HFFc6 (cell line): ENCODE measurements at places on chromosomes 12 and 14. TPM values are rescaled to one million over a fixed set of nuclear protein-coding genes. Genes with fewer than 3 reads are reported as not detected.

DNA sequence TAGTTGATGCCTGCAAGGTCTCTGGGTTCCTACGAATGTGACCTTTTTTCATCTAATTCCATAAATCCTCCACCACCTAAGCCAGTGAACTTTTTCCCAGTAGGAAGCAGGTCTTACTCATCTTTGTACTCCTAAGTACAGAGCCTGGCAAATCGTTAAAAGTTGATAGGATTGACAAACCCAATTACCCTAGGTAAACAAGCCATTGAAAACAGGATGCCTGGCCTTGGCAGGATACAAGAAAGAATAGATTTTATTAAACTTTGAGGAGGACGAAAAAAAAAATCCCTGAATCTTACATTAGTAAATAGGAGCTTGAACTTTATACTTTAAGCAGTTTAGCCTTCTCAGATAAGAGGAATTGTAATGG lies 5.6 kb downstream of the TBPL2 start:
- H3K27ac ChIP-seq: no peak overlapping the region
- H3K36me3 ChIP-seq: no peaks in the 10 kb centered on the region
- no peak for DNase-seq
- H3K27me3 ChIP-seq: peaks cover 2% of the 10 kb centered on the region; the same call in 1 of the 2 replicates
- H3K4me1 ChIP-seq: peaks cover 3% of the 10 kb centered on the region; the same call in 1 of the 2 replicates

DNA sequence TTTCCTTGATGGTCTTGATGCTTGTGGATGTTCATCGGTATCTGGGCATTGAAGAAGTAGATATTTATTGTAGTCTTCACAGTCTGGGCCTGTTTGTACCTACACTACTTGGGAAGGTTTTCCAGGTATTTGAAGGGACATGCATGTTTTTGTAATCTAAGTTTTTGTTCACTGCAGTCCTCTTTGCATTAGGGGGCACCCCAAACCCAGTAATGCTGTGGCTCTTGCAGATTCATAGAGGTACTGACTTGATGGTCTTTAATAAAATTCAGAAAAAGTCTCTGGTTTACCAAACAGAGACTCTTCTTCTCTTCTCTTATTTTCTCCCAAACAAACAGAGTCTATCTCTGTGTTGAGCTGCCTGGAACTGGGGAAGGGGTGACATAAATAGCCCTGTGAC lies 150.9 kb upstream of the SLC16A7 start:
- peaks cover 28% of the 10 kb centered on the region for H3K36me3 ChIP-seq
- H3K27ac ChIP-seq: no peak overlapping the region
- peak; percentile 37 for DNase-seq
- H3K27me3 ChIP-seq: 0 out of 2 replicates have a peak, but pooled peaks cover 1% of the 10 kb centered on the region
- H3K4me3 ChIP-seq: no peak overlapping the region
- H3K4me1 ChIP-seq: peaks cover 18% of the 10 kb centered on the region

The BBOF1 gene
- 1.6 to 3.0 TPM (median 2.7 TPM) in 3 replicates for total RNA-seq

GRCh38 chr14:26344596-26344995 lies 253.2 kb downstream of the NOVA1 start:
- H3K4me1 ChIP-seq: no peaks in the 10 kb centered on the region
- H3K36me3 ChIP-seq: peaks cover 5% of the 10 kb centered on the region; the same call in 1 of the 2 replicates
- no peak overlapping the region for H3K27ac ChIP-seq

The PIWIL1 gene
- total RNA-seq: not detected in 3 replicates

DNA sequence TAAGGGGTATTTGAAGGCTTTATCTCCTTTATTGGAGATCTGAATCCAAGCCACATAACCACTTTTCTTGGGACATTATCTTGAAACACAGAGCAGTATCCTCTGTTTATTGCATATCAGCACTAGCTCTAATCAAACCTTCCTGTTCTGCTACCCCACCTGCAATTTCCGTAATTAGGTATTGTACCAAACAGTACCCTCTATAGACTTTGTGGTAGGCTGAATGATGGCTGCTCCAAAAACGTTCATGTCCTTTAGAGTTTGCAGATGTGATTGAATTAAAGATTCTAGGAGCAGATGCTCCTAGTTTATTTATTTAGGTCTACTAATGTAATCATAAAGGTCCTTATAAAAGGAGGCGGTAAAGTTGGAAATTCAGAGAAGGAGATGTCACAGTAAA lies 573.0 kb upstream of the ATXN7L3B start:
- no peak overlapping the region for H3K27ac ChIP-seq
- H3K36me3 ChIP-seq: no peaks in the 10 kb centered on the region
- no peaks in the 10 kb centered on the region for H3K4me1 ChIP-seq
- DNase-seq: no peak
- no peaks in the 10 kb centered on the region for H3K27me3 ChIP-seq
- H3K4me3 ChIP-seq: no peak overlapping the region

The FNTB gene
- total RNA-seq: 16.3 to 19.6 TPM (median 16.9 TPM) in 3 replicates

The FGF23 gene
- total RNA-seq: not detected in 3 replicates

DNA sequence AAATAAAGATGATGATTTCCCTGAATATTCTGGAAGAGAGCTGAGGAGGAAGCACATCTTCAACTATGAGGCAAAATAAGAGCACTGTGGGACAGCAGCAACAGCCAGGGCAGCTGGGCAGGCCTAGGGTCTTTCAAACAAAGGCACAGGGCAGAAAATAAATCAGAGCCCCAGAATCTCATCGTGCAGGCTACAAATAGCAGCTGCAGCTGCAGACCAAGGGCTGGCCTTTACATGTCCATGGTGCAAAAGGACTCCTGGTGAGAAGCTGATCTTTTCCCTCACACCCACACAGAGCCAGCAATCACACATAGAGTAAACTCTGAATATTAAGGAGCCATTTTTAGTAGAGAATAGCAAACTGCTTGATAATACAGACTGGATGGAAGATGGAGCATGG lies 13.6 kb upstream of the MYBPC1 start:
- DNase-seq: no peak
- H3K36me3 ChIP-seq: no peaks in the 10 kb centered on the region
- H3K4me3 ChIP-seq: no peak overlapping the region
- no peak overlapping the region for H3K27ac ChIP-seq
- no peaks in the 10 kb centered on the region for H3K27me3 ChIP-seq
- no peaks in the 10 kb centered on the region for H3K4me1 ChIP-seq

- no peak overlapping the region for H3K4me3 ChIP-seq
Observed at GRCh38 chr14:27075503-27075902, 477.7 kb upstream of the NOVA1 start.

The EMP1 gene
- 217 to 351 TPM (median 244 TPM) in 3 replicates for total RNA-seq

GRCh38 chr14:93723001-93723400 lies 65.3 kb downstream of the PRIMA1 start:
- no peaks in the 10 kb centered on the region for H3K4me1 ChIP-seq
- no peak overlapping the region for H3K27ac ChIP-seq
- no peak overlapping the region for H3K4me3 ChIP-seq
- peaks cover 2% of the 10 kb centered on the region for H3K27me3 ChIP-seq

DNA sequence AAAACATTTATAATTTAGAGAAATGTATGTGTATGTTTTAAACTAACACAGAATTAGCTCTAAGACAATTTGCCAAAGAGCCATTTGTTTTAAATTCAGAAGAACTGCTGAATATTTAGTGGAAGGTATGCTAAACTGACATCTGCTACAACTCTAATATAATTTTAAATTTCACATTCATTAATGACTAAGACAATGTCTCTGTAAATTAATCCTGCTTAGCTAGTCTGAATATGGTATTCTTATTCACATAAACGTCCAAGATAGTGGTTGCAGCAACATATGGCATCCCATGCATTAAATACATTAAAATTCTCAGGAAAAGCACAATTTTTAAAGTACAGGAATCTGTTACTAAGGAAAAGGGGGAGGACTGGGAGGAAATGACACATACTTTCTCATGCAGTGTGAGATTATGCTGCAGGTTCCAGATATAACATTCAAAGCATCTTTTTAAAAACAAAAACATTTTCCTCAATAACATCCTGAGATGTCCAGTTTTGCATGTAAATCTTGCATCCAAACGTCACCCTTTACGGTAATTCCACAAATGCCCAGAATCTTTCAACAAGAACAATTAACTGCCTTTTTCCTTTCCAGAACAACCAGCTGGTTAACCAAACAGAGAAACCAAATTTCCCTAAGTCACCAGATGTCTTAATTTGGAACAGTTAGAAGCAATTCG lies 26.9 kb downstream of the WDR89 start:
- peak overlapping the region; percentile 68 for H3K27ac ChIP-seq
- peak overlapping the region; percentile 66 for H3K4me3 ChIP-seq
- peaks cover 4% of the 10 kb centered on the region; the same call in 1 of the 2 replicates for H3K36me3 ChIP-seq

GRCh38 chr12:2692080-2692479 lies 102.7 kb upstream of the FKBP4 start:
- DNase-seq: no peak
- peak overlapping the region; percentile 72 for H3K4me3 ChIP-seq
- peaks cover 6% of the 10 kb centered on the region for H3K4me1 ChIP-seq
- 0 out of 2 replicates have a peak, but pooled peaks cover 4% of the 10 kb centered on the region for H3K36me3 ChIP-seq
